Stimulated activated CD8-positive, alpha-beta memory T cell treated with anti-CD3 and anti-CD28 coated beads, Interleukin-7, amount 100 ng/mL, for 48 hours (primary cell): ENCODE measurements at places on chromosomes 5 and 9.

- no peak for DNase-seq
Observed at GRCh38 chr5:139689631-139690063, 41.5 kb downstream of the CXXC5 start.

DNA sequence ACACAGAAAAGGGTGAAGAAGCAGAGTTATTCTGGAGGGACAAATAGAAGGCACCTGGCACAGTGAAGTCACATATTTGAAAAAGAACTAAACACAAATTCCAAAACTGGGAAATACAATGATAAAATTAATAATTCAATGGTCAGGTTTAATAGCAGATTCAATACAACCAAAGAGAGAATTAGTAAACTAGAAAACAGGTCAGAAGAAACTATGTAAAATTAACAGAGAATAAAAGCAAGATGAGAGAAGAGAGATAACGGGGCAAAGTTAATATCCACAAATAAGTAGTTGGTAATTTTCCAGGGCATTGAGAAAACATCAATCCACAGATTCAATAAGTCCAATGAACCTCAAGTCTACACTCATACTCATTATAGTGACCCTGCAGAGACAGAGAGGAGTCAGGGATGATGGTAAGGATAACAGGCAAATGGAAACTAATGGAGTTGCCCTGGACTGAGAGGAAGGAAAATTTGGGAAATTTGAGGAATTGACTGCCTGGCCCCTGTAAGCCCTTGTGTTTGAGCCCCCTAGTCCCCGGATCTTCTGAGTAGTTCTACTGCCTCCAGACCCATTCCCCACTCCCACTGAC is 8.3 kb upstream of the ERGIC1 start:
- no peak for DNase-seq

DNA sequence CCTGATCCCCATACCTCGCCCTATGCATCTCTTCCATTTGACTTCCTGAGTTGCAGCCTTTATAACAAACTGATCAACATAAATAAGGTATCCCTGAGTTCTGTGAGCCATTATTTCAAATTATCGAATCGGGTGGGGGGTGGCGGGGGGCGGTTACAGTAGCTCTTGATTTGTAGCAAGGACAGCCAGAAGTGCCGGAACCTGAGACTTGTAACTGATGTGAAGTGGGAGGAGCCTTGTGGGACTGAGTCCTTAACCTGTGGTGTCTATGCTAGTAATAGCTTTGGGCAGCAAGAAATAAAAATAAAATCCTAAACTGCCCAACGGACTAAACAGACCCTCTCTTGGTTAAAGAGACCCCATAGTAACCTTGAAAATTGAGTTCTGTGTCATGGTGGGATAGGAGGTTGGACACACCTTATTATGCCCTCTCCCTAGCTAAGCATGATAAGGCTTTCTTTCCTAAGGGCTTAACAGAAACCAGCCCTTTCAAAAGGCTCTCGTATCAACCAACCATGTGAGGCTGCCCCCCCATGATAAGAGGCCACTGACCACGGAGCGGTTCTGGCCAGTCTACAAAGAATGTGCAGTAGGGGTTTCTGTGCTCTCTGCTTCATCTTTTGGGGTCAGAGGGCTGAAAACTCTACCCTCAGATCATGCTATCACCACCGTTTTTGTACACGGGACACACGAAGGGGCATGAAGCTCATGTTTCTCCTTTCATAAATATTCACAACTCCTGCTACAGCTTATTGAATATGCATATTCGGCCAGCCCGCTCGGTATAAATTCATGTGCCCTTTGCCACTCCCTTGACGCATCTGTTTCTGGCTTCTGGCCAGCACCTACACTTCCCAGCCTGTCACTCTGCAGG is 39.5 kb upstream of the IQGAP2 start:
- DNase-seq, result no peak

GRCh38 chr9:72274441-72274840 is 90.6 kb downstream of the ZFAND5 start:
- DNase-seq, result no peak

DNA sequence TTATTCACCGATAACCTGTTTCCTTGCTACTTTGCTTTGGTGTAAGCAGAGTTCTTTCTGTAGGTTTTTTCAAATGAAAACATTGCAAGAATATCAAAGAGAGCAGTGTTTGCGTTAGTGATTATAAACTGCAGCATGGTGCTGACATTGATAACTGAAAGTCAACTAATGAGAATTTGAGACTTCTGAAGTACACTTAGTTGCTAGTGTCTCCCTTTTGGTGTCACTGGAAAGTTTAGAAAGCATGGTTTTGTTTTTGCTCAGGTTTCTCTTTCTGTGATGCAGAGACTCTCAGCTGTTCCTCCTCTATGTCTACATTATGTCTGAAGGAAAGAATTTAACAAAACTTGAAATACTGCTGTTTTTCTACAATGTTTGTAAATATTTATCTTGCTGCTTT is 80.2 kb upstream of the ZNF169 start:
- DNase-seq, result no peak

DNA sequence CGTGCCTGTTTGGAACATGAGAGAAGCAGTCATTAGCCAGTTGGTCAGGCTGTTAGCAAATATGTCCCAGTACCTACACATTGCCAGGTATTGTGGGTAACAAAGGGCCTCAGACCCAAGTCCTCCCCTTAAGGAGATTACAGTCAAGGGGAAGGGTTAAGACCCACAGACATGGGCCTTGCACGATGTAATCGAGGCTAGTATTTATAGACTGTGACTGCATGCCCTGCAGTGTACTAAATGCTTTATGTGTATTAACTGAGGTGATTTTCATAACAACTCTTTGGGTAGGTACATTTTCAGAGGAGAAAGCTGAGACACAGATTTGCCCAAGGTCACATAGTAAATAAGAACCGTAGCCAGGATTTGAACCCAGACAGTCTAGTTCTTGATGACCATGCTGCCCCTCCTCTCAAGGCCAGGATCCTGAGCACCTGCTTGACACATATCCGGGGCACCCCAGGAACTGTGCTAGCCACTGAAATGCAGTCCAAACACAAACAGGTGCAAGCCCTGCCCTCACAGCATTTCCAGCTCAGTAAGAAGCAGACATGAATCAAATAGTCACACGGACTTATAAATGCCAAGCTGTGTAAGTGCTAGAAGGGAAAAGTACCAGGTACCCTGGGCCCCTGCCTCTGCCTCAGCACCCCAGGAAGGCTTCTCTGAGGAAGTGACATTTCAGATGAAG is 32.0 kb upstream of the GRPEL2 start:
- DNase-seq, result no peak

- no peak for DNase-seq
Observed at GRCh38 chr9:132943651-132944293, 644 bp downstream of the TSC1 start.

- no peak for DNase-seq
Observed at GRCh38 chr5:34037726-34038125, 5.3 kb downstream of the C1QTNF3 start.

DNA sequence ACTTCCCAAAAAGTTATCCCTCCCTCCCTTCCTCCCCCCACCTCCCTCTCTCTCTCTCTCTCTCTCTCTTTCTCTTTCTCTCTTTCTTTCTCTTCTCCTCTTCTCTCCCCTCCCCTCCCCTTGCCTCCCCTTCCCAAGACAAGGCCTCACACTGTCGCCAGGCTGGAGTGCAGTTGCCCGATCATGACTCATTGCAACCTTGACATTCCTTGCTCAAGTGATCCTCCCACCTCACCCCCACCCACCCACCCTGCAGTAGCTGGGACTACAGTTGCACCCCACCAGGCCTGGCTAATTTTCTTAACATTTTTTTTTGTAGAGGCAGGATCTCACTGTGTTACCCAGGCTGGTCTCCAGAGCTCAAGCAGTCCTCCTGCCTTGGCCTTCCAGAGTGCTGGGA is 32.8 kb downstream of the VPS13A start:
- no peak for DNase-seq

DNA sequence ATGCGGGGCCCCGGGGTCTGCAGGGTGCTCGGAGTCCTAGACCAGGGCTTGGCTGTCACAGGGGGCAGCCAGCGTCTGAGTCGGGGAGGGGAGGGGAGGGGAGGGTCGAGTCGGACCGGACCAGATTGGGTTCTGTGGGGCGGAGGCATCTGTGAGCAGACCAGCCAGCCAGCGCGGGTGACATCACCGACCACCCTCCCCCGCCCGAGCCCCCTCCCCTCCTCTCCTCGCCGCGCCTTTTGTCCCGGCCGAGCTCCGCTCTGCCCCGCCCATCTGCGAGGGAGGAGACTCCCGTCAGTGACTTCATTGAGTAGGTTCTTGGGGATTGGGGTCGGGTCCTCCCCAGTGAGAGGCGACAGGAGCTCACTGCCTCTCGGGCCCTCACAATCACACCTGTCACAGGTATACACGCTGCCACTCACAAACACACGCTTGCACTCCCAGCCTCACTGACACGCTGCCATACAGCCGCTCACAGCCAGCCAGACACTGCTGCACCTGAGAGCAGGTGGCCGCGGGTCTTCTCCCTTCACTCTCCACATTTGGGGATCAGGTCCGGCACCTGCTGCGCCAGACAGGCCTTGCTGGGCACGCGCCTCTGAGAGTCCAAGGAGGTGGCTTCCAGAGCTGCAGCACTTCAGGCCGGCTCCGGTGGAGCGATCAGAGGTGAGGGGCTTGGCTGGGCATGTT is 546 bp downstream of the DNAJB5 start:
- DNase-seq, result no peak

- DNase-seq, result no peak
Observed at GRCh38 chr5:143229896-143230675, 173.4 kb downstream of the NR3C1 start.

DNA sequence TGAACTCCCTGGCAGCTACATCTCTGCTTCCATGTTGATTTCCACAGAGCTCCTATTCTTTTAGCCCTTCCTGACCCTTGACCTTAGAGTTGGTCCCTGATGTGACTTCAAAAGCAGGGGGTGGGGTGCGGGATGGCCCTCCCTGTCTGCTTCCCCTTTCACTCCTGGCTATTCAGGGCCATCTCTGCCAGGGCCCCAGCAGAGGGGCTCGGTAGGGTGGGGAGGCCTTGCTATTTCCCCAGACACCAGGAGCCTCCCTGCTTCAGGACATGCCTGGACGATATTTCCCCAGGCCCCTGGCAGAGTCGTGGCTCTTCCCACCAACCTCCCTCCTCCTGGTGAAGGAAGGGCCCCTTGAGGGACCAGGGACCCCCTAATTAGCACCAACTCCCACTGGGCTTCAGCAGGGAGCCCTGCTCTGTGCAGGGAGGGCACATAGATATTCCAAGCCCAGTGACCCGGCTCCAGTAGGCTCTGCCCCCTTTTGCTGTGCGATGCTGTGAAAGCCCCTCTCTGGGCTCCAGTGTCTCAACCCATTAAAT is 17.3 kb downstream of the CORO2A start:
- DNase-seq, result no peak

GRCh38 chr5:17257705-17258273 is 40.4 kb downstream of the BASP1 start:
- DNase-seq, result no peak

- peak; percentile 15 for DNase-seq
Observed at GRCh38 chr5:135398160-135398854, 724 bp downstream of the MACROH2A1 start.

DNA sequence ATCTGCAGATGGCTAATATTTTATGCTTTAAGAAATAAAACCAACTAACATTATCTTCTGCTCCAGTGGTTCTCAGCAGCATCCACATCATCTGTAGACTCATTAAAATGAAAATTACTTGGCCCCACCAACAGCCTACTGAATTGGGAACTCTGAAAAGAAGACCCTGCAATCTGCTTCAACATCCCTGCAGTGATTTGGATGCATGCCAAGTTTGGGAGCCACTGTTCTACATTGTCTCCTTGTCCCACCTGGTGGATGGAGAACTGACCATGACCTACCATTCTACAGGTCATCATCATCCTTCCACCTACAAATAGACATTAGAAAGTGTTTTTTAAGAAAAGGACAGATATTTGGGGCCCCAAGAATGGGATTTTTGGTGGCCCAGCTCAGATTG is 71.1 kb downstream of the ACER2 start:
- no peak for DNase-seq

- no peak for DNase-seq
Observed at GRCh38 chr5:5572010-5572865, 149.8 kb downstream of the ICE1 start.

GRCh38 chr9:133775951-133776905 is 38.1 kb upstream of the SARDH start:
- DNase-seq, result no peak

GRCh38 chr9:90539286-90539685 is 103.3 kb downstream of the DIRAS2 start:
- DNase-seq, result no peak

DNA sequence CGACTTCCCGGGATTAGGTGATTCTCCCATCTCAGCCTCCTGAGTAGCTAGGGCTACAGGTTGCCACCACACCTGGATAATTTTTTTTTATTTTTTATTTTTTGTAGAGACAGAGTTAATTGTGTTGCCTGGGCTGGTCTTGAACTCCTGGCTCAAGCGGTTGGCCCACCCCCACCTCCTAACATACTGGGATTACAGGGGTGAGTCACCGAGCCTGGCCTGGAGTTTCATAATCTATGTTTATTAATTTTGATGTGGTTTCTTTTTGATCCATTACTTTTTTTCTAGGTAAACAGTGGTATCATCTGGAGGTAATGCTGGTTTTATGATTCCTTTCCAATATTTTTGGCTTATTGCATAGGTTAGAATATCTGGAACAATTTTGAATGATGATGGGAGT is 54.2 kb downstream of the KIAA1958 start:
- DNase-seq, result no peak

GRCh38 chr5:90921418-90921973 is 362.9 kb downstream of the ADGRV1 start:
- no peak for DNase-seq

GRCh38 chr5:24899180-24899579 is 254.4 kb upstream of the CDH10 start:
- no peak for DNase-seq

DNA sequence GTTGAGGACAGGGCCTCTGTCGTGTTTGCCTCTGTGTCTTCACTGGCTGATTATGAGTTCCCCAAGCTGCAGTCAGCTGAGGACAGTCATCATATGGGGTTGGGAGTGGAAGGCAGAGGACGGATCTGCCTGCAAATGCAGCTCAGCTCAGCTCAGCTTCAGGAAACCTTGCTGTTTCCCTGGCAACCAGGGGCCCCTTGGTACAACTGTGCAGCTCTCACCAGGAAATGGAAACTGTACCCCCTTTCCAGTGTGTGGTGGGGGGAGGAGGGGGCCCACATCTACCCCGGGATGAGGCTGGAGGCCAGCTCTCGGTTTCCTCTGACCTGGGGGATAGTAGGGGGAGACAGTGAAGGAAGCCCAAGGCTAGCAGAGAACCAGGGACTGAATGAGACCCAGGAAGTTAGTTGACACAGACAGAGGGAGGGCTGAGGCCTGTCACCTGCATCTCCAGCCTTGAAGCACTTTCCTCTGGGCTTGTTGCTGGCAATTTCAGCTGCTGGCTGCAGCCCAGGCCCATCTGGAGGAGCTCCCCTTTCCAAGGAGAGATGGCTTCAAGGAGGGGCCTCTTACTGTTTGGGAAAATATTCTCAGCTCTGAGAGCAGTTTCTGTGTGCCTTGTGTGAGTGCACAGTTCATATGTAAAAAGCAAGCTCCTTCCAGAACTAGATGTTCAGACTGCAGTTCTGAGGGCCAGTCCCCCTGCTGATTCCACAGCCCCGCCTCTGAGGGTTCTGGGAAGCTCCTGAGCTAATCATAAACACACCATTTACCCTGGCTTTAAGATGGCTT is 6.9 kb downstream of the ANXA6 start:
- peak; percentile 76 for DNase-seq
